ENCODE measurements at places on chromosomes 1 and 21.

DNA sequence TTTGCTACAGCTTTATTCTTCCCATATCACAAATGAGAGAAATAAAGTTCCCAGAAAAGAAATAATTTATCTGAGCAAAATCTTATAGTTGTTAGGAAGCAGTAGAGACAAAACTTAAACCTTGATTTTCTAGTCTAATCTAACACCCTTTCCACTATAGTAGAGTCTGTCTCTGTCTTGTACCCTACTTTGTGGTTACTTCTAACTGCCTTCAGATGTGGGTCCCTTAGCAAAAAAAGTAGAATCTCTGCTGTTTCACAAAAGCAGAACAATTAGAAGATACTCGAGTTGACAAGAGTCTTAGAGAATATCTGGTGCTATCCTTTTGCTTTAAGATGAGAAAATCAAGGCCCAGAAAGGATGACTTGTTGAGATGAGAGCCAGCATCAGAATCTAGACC, 48.1 kb upstream of the FGGY start:
- no peaks in the 10 kb centered on the region for H3K36me3 ChIP-seq
- no peaks in the 10 kb centered on the region for H3K27me3 ChIP-seq

DNA sequence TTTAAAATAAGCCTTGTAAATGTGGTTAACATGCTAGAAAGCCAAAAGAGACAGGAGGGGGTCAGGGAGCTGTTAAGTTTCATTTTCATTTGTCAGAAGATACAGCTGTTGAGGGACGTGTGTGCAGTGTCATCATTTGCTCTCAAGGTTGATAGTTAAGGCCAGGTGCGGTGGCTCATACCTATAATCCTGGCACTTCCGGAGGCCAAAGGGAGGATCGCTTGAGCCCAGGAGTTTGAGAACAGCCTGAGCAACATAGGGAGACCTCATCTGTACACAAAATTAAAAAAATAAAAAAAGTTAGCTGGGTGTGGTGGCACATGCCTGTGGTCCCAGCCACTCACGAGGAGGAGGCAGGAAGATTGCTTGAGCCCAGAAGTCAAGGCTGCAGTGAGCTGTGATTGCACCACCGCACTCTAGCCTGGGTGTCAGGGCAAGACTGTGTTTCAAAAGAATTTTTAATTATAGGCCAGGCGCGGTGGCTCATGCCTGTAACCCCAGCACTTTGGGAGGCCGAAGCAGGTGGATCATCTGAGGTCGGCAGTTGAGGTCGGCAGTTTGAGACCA, 22.7 kb downstream of the ZBTB8OS start:
- peak overlapping the region; percentile 32 for H3K27ac ChIP-seq
- H3K4me1 ChIP-seq, result no peaks in the 10 kb centered on the region
- H3K36me3 ChIP-seq, result peaks cover 46% of the 10 kb centered on the region
- H3K27me3 ChIP-seq, result no peaks in the 10 kb centered on the region
- no peak overlapping the region for H3K4me3 ChIP-seq
- DNase-seq, result no peak

DNA sequence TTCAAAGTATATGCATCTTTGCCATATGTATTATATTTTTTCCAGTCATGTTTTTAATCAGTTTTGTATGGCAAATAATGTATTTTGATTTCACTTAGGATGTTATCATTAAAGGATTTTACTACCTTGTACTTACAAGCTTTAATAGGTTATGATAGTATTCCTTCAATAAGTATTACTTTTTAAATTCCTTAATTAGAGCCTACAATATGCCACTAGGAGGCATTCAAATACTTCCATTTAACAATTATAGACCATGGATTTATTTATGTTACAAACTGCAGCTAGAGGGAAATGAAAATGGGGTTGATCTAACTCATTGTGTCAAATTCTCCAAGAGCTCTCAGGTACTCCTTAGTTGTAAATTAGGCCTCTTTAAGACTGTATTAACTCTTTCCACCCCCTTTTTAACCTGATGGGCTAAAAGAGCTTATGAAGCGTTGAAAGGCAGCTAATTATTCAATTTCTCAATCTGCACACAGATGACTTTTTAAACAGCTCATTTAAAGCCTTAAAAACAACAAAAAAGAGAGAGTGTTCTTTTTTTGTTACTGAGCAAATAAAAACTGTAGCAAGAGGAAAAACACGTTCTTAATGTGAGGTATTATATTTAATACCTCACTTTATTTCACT, 156.2 kb downstream of the DENND1B start:
- peaks cover 16% of the 10 kb centered on the region for H3K36me3 ChIP-seq
- H3K4me3 ChIP-seq, result no peak overlapping the region
- no peaks in the 10 kb centered on the region for H3K27me3 ChIP-seq
- H3K4me1 ChIP-seq, result no peaks in the 10 kb centered on the region

DNA sequence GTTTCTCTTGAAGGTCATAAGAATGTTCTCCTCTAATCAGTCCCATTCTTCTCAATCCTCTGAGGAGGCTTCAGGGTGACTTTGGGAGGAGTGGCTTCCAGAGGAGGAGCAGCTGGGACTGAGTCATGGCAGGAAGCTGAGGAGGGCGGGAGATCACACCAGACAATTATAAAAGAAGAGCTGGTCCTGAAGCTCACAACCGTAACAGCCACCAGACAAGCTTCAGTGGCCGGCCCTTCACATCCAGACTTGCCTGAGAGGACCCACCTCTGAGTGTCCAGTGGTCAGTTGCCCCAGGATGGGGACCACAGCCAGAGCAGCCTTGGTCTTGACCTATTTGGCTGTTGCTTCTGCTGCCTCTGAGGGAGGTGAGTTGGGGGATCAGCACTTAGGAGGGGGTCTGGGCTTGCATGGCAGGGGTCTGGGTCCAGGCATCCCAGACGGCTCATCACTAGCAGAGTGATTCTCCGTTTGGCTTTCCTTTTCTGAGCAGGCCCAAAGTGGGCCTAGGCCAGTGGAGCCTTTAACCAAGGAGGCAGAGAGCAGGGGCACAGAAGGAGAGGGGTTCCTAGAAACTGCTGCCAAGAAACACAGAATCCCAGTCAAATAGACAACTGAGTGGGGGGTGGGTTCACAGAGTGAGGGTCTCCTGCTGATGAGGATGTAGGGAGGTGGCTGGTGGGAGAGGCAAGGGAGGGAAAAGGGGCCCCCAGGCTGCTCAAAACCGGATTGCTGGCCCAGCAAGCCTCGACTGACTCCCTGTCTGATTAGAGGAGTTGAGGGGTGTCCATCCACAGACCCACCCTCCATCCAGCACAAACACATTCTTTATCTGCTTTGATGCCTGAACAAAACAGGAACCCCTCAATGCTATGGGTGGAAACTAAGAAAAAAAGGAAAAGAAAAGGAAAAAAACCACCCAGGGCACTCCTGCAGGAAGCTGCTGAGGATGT, at the start of gene ECM1:
Gene ECM1 (plus strand): TSS at position 198 of the 953 bp plus-strand sequence. CDS start 101 bp downstream, at position 299.
- H3K36me3 ChIP-seq, result peaks cover 33% of the 10 kb centered on the region
- no peak within 1 kb of the TSS for H3K4me3 ChIP-seq
- no peak within 1 kb of the TSS for H3K27ac ChIP-seq
- peak; percentile 39 for DNase-seq
- no peaks in the 10 kb centered on the region for H3K27me3 ChIP-seq

DNA sequence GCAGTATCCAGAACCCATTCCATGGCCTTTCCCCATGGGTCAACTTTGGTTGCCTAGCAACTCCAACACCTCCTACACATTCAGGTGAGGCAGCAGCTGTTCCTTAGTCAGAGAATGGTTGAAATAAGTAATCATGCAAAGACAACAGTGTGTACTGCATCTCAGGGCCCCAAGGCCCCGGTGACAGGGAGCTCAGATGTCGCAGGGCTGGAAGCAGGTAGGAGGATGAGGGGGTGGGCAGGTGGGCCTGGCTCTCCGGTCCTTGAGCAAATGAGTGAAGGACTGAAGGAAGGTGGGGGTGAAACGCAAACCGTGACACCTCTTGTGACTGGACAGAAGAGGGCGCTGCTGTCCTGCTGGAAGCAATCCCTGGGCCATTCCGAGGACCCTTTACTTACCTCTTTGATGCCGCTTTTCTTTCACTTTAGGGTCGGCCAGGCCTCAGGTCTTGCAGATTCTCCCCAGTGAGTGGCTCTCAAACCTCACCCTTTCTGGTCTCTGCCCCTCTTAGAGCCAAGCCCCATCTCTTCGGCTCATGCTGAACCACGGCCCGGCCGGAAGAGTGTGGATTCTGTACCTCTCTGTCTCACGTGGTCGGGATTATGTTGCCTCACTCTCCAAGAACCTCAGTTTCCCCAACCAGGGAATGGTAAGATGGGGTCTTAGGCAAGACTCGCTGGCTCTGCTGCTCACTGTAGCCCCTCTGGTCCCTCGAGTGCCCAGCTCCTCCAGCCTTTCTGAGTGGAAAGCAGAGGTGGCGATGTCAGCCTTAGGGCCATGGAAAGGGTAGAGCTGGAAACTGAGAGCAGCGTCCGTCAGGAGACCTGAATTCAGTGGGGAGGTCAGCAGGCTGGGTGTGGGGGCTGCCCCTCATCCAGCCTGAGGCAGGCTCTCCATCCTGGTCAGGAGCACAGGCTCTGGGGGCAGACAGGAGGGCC, 5.6 kb upstream of the KCNA10 start:
- no peaks in the 10 kb centered on the region for H3K27me3 ChIP-seq
- no peak overlapping the region for H3K27ac ChIP-seq

GRCh38 chr1:206706298-206706791, 21.6 kb downstream of the MAPKAPK2 start:
- no peak overlapping the region for H3K27ac ChIP-seq
- H3K4me1 ChIP-seq, result peaks cover 46% of the 10 kb centered on the region
- H3K27me3 ChIP-seq, result no peaks in the 10 kb centered on the region
- no peak overlapping the region for H3K4me3 ChIP-seq
- peak; percentile 77 for DNase-seq

- DNase-seq, result no peak
- no peak overlapping the region for H3K27ac ChIP-seq
- H3K4me3 ChIP-seq, result no peak overlapping the region
- no peaks in the 10 kb centered on the region for H3K4me1 ChIP-seq
- H3K36me3 ChIP-seq, result no peaks in the 10 kb centered on the region
Observed at GRCh38 chr1:3014443-3015268, 6.6 kb upstream of the ACTRT2 start.

GRCh38 chr1:113835686-113836290, 23.5 kb upstream of the RSBN1 start:
- no peaks in the 10 kb centered on the region for H3K27me3 ChIP-seq
- no peak overlapping the region for H3K27ac ChIP-seq
- H3K4me3 ChIP-seq, result no peak overlapping the region
- peaks cover 47% of the 10 kb centered on the region for H3K36me3 ChIP-seq

DNA sequence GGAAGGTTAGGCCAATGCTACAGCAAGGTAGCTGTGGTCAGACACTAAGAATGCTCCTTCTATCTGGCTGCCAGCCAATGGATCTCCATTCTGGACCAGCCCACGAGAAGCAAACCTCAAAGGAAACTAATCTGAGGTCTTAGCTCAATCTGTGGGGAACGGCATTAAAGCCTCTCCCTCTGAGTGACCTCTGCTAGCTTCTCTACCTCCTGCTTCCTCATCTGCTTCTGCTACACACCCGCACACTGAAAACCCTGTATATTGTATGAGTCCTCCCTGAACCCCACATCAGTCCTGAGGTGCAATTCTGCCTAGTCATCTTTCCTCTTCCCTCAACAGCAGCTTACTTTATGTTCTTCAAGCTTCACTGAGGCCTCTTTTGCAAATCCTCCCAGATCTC, 6.9 kb upstream of the GALE start:
- DNase-seq, result peak; percentile 65
- H3K36me3 ChIP-seq, result peaks cover 34% of the 10 kb centered on the region
- H3K27ac ChIP-seq, result peak overlapping the region; percentile 77
- H3K27me3 ChIP-seq, result no peaks in the 10 kb centered on the region
- H3K4me3 ChIP-seq, result peak overlapping the region; percentile 31

DNA sequence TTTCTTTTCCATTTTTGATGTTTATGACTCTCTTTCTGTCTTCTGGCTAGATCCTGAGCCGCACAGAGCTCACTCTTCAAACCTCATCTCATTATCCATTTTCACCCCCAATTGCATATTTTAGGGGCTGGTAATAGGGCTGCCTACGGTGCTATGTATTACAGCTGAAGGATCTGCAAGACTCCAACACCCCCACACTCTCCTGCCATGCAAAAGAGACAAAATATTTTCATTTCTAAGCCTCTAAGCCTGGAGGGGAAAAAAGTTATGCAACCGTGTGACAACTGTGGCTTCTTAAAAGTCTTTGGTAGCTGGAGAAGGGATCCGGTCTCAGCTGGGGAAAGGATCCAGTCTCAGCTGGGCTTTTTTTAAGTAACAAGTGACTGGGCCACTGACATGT, 311.6 kb downstream of the NPHP4 start:
- no peaks in the 10 kb centered on the region for H3K36me3 ChIP-seq
- H3K4me3 ChIP-seq, result no peak overlapping the region
- H3K27me3 ChIP-seq, result no peaks in the 10 kb centered on the region
- no peaks in the 10 kb centered on the region for H3K4me1 ChIP-seq
- DNase-seq, result no peak

DNA sequence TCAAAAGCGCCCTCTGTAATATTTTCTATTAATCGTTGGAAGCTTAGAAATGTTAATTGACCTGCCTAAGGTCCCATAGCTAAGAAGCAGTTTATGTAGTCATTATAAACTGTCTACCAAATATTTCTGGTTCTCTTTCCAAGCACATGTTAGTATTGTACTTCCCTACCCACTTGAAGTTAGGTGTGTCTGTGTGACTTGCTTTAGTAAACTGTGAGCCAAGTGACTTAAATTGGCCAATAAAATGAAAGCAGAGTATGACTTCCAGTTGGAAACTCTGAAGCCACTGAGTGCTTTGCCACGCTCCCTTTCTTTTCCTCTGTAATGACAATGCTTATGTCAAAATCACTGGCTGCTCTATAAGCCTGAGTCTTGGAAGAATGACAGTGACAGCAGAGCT, 20.6 kb upstream of the ADAMTS1 start:
- H3K4me3 ChIP-seq, result no peak overlapping the region
- H3K4me1 ChIP-seq, result no peaks in the 10 kb centered on the region
- no peak for DNase-seq
- no peak overlapping the region for H3K27ac ChIP-seq
- no peaks in the 10 kb centered on the region for H3K27me3 ChIP-seq

- H3K27ac ChIP-seq, result no peak overlapping the region
- H3K4me1 ChIP-seq, result peaks cover 18% of the 10 kb centered on the region
- no peaks in the 10 kb centered on the region for H3K36me3 ChIP-seq
- no peak for DNase-seq
- no peaks in the 10 kb centered on the region for H3K27me3 ChIP-seq
- no peak overlapping the region for H3K4me3 ChIP-seq
Observed at GRCh38 chr1:158295791-158296190, 6.1 kb downstream of the CD1C start.

- no peak overlapping the region for H3K4me3 ChIP-seq
- no peaks in the 10 kb centered on the region for H3K36me3 ChIP-seq
- no peaks in the 10 kb centered on the region for H3K27me3 ChIP-seq
- no peak overlapping the region for H3K27ac ChIP-seq
- DNase-seq, result no peak
Observed at GRCh38 chr21:14288922-14289321, 73.0 kb downstream of the RBM11 start.

Measured in CD14-positive monocyte (primary cell).